ENCODE measurements at places on chromosomes 3 and 15. TPM values are rescaled to one million over a fixed set of nuclear protein-coding genes. Genes with fewer than 3 reads are reported as not detected.
A peak's percentile ranks its signal among the peaks of the same experiment; 100 is the strongest.

DNA sequence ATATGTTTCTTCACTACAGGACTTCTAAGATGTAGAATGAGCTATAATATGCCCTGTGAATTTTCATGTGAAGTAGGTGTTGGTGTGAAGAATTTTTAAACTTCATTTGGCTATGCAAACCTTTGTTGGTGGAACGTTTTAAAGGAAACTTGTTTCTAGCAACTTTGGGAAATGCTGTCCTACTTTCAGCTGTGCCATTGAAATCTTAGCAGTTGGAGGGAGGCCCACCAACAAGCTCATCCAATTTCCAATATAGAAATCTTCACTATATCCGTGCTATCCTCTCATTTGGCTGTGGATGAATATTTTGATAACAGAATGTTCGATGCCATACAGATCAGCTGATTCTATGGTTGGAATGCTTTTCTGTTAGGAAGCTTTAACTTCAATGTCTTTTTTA is 51.3 kb downstream of the GRM7 start:
- no peaks in the 10 kb centered on the region for H3K4me1 ChIP-seq
- no peaks in the 10 kb centered on the region for H3K27me3 ChIP-seq
- no peaks in the 10 kb centered on the region for H3K36me3 ChIP-seq
- no peak overlapping the region for H3K27ac ChIP-seq
- H3K4me3 ChIP-seq: no peak overlapping the region

DNA sequence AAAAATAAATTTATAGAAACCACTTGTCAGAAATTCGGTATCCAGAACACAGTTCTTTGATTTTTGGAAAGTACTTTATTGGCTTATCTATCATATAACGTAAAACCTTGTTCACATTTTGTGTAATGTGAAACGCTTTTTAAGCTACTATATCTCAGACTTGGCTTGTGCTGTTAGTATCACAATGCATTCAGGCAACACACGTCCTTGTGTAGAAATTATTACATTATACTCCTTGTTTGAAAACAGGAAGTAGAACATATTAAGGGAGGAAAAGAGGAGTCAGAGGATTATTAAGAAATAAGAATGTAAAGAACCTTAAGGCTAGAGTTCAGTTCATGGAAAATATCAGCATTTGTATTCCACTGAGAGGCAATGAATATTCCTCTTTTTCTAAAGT is 1.6 kb downstream of the DNAJC13 start:
- H3K27me3 ChIP-seq: no peaks in the 10 kb centered on the region
- no peaks in the 10 kb centered on the region for H3K36me3 ChIP-seq
- DNase-seq: no peak
- no peak overlapping the region for H3K4me3 ChIP-seq

GRCh38 chr15:74780523-74781430 is 1.1 kb upstream of the CSK start:
- H3K27ac ChIP-seq: peak overlapping the region; percentile 81
- H3K27me3 ChIP-seq: no peaks in the 10 kb centered on the region
- no peaks in the 10 kb centered on the region for H3K36me3 ChIP-seq
- peaks cover 82% of the 10 kb centered on the region for H3K4me1 ChIP-seq

- DNase-seq: no peak
- H3K36me3 ChIP-seq: no peaks in the 10 kb centered on the region
- H3K27me3 ChIP-seq: no peaks in the 10 kb centered on the region
- no peak overlapping the region for H3K27ac ChIP-seq
These were observed 84.6 kb downstream of the ZBTB20 start for GRCh38 chr3:115062412-115062956.

- H3K4me3 ChIP-seq: no peak overlapping the region
- DNase-seq: no peak
- H3K27ac ChIP-seq: no peak overlapping the region
- H3K4me1 ChIP-seq: no peaks in the 10 kb centered on the region
These were observed 16.7 kb downstream of the DAPK2 start for GRCh38 chr15:64029633-64030032.

DNA sequence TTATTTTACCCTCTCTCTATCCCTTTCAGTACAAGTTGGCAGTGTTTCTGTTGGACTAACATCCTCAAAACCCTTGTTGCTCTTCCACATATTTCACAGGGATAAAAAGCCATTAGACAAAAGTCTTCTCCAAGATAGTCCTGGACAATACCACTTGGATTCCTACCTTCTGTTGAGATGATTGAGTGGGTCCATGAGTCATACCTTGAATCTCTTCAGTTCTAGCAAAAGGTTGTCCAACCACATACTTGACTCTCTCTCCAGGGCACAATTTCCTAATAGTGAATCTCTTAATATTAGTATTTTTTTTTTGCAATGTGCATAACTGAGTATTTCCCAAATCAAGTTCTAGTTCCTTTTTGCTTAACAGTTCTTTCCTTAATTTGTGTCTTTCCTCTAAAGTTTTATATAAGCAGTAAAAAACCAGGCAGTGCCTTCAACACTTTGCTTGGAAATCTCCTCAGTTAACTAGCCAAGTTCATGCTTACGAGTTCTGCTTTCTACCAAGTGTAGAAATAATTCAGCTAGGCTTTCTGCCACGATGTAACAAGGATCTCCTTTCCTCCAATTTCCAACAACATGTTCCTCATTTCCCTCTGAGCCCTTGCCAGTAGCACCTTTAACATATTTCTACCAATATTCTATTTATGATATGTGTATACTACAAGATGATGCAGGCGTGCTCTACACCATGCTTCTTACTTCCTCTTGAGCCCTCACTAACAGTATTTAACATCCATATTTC is 68.3 kb upstream of the NEO1 start:
- no peaks in the 10 kb centered on the region for H3K36me3 ChIP-seq
- H3K4me1 ChIP-seq: no peaks in the 10 kb centered on the region
- H3K27me3 ChIP-seq: no peaks in the 10 kb centered on the region
- no peak overlapping the region for H3K4me3 ChIP-seq
- DNase-seq: no peak

DNA sequence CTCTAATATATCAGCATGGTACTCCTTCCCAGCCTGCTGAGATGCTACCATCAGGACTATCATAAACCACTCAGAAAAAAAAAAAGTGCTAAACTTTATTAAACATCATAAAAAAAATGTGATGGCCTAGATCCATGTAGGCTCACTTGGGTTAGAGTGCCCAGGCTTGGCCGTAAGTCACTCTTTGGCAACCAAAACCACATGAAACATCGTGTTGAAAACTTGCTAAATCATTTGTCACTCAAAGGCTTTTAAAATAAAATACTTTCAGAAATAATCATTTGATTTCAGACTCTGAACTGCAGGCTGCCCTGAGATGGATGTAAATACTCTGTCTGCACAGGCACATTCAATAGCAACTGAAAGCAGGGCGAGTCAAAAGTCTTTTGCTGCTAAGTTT is 78.4 kb upstream of the WNT5A start:
- H3K4me1 ChIP-seq: no peaks in the 10 kb centered on the region
- no peaks in the 10 kb centered on the region for H3K27me3 ChIP-seq
- DNase-seq: no peak
- H3K36me3 ChIP-seq: no peaks in the 10 kb centered on the region

Gene LIPH
- total RNA-seq: not detected

Gene CDHR4
- not detected for total RNA-seq

Gene ADGRG7
- not detected for total RNA-seq

Gene RARB
- total RNA-seq: not detected

Gene GLCE
- 7.2 TPM for total RNA-seq
